ENCODE measurements at places on chromosomes 12 and 14.

- DNase-seq, result no peak
Measured at GRCh38 chr12:11162502-11162901, 8.5 kb upstream of the SMIM10L1 start.

GRCh38 chr12:69388371-69388770, 28.8 kb downstream of the YEATS4 start:
- no peak for DNase-seq

DNA sequence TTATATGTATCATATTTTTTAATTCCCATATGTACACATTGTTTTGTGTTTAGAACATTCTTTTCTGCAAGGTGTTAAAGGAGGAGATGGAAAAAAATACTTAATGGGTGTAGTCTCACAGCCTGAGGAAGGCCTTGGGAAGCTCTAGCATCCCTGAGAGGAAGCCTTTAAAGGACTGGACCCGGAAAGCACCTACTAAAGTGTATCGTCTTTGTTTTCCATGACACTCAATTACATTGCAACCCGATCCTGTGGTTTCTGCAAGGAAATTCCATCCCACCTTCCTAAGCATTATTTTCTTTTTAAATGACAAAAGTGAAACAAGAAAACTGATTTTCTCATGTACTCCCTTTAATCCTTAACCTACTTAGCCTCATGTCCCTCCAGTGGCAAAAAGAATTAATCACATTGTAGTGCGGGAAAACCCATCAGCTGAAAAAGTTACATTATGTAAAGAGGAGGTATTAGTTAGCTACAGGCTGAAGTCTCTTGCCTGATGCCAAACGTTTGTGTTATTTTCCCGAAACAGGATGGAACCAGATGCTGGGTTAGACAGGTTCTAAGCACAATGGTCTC, 147.8 kb upstream of the CPSF6 start:
- DNase-seq, result no peak

DNA sequence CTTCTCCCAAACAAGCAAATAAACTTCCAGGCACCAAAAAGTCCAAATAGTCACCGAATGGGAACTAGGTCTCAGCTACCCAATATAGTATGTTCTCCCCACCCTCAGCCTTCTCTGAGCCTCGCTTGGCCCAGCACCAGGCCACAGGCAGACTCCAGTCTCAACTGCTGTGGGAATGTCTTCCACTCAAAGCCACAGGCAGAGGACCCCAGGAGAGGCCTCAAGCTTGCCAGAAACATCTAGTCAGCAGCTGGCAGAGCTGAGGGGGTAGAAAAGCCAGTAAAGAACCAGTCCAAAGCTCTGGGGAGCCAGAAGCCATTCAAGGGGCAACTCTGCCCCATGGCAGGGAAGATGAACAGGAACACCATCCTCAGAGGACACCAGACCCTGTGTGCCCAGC, 41.8 kb downstream of the FMNL3 start:
- no peak for DNase-seq

DNA sequence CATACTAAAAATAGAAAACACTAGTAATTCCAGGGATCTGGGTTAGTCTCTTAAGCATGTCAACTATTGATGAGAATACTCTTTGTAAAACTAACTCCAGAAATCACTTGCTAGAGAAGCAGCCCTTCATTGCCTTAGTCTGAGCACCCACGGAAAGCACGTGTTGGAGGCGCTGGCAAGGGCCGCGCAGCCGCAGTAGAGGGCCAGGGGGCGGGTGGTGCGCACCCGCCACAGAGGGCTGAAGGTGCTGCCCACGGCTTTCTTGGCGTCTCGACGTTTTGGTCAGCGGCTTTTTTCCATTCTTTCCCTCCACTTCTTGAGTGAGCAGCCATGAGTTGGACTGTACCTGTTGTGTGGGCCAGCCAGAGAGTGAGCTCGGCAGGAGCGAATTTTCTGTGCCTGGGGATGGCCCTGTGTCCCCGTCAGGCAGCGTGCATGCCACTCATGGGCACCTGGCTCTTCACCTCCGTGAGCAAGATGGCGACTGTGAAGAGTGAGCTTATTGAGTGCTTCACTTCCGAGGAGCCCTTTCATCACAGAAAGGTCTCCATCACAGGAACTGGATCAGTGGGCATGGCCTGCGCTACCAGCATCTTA, 68.4 kb upstream of the PPM1H start:
- DNase-seq, result no peak

DNA sequence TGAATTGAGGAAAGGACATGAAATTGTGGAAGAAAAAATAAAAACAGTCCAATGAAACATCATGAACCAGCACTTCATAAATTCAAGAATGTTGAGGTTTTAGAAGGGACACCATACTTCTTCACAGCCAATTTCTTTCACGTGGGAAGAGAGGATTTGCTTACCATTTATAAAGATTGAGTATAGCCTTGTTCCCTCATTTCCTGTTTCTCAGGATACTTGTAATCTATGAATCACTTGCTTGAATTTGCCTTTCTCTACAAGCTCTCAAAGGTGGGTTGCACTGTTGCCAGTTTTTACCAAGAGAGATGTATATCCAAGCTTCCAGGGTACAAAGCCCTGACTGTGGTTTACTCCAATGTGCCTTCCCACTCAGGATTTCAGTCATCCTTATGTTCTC, 116.1 kb downstream of the DUSP6 start:
- no peak for DNase-seq

GRCh38 chr12:63843254-63843720, 1.2 kb upstream of the SRGAP1 start:
- no peak for DNase-seq

DNA sequence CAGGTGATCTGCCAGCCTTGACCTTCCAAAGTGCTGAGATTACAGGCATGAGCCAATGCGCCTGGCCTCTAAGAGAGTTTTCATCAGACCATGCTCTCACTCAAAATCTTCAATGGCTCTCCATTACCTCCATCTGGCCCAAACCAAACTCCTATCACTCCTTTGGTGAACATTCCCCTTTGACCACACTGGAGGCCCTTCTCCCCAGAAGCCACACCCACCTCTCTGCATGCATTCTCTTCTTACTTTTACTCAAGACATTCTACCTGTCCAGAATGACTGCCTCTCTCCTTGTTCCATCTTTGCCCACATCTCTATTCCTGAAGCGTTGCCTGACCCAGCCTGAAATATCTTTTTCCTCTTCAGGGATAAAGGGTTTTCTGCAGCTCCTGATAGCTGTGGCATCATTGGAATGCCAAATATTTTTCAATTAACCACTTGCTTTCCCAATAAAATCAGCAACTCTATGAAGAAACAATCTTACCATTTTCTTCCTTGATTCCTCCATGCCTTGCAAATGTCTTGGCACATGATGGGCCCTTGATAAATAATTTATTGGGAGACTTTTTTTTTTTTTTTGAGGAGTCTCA, 15.5 kb downstream of the PLEK2 start:
- DNase-seq, result no peak

DNA sequence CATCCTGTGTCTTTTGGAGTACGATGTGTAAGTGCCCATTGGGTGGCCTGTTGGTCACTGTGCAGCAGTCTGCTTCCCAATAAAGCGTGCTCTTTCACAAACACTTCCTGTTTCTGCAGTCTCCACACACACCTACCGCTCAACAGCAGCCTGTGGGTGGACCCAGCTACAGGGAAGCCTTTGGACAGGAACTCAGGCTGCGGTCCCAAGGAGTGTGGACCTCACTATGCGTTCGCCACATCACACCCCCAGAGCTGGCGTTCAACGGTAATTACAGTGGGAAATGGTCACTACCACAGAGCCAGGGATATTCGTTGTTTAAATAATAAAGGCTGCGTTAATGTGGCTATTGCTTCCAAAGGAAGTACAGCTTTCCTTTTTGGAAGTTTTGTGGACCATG, 16.2 kb downstream of the PSMC1 start:
- no peak for DNase-seq

DNA sequence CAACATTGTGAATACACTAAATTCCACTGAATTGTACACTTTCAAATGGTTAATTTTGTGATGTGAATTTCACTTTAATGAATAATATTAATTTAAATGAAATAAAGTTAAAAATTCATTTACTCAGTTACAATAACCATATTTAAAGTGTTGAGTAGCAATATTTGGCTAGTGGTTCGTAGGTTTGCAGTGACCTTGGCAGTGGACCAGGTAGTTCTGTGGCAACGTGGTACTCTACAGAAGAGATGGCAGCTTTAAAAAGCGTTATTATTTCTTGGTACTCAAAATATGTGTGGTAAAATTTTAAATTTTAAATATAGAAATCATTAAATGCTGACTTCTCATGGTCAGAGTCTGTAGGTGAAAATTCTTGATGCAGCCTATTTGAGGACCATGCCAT, 51.6 kb downstream of the AEBP2 start:
- DNase-seq, result no peak

DNA sequence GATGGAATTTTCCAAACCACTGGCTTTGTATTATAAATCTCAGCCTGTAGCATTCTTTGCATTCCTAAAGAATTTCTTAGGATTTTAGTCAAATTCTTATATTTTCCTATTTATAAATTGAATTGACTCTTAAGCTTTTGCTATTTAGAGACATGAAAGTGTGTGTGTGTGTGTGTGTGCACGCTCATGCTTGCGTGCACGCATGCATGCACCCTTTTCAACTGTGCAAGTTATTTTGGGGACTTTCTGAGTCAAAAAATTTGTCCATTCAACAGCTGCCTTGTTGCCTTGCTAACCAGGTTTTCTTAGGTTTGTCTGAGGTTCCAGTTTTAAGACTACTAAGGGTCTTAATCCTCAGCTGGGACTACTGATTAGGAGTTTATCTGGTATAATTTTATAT, 42.6 kb downstream of the GPATCH2L start:
- no peak for DNase-seq

- DNase-seq, result no peak
Measured at GRCh38 chr14:24806061-24806678, 172.2 kb upstream of the GZMB start.

DNA sequence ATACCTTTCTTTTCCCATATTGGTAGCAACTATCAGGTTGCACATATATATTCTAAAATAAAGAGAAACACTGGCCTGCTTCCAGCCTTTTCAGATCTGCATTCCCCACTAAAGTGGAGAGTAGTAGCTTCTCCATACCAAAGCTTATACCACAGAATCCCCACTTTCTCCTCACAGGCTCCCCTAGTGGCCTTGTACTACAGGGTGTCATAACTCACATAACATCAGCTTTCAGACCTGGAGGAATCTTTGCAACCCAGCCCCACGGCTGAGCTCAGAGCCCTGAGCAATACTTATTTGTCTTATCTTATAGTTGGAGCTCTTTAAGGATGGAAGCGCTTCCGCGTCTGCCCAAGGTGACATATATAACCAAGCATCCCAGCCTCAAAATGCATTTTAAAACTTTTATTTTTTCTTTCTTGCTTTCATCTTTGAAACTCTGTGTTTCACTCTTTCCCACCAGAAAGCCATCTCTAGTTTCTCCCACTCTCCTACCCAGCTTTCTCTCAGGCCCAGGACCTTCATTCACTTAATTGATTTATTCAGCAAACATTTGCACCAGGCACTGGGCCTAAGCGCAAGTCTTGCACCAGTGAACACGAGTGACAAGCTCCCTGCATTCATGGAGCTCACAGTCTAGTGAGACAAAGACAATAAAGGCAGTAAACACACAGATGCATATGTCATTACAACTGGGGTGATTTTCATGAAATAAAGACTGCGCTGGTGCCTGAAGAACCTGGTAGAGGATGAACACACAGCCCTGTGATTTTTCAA, 254.7 kb downstream of the IPO8 start:
- DNase-seq, result no peak

- DNase-seq, result no peak
Measured at GRCh38 chr12:42859612-42860011, 270.1 kb upstream of the PRICKLE1 start.

DNA sequence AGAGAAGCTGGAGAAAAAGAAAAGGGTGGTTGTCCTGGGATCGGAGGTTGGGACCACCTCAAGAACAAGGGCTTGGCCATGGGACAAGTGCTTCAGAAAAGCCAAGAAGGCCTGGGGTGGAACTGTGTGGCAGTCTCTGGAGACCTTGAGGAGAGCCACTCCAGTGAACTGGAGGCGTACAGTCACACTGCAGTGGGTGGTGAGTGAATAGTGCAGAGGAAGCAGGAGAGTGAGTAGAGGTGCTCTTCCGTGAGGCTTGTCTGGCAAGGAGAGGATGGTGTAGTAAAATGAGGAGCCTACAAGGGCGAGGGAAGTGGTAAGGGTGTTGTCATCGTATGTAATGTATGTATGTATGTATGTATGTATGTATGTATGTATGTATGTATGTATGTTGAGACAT, 20.9 kb downstream of the RASSF3 start:
- DNase-seq, result no peak

DNA sequence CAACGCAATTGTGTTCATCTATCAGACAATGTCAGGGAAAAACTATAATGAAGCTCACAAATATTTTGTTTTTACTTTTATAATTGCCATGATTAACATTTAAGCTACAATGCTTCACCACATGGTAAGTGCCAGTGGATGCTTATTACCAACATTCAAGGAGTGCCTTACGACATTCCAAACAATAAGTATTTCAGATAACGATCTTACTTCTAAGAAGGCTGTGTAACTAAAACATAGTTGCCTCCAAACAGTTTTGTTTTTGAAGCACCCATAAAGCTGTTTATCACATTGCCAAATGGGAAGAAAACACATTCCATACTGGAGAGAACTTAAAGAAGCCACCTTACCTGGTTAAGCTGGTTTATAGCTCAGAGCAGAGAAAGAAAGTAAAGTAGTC, 78.8 kb downstream of the RPS6KA5 start:
- DNase-seq, result no peak

- no peak for DNase-seq
Measured at GRCh38 chr12:115630136-115630535, 647.4 kb downstream of the MED13L start.

DNA sequence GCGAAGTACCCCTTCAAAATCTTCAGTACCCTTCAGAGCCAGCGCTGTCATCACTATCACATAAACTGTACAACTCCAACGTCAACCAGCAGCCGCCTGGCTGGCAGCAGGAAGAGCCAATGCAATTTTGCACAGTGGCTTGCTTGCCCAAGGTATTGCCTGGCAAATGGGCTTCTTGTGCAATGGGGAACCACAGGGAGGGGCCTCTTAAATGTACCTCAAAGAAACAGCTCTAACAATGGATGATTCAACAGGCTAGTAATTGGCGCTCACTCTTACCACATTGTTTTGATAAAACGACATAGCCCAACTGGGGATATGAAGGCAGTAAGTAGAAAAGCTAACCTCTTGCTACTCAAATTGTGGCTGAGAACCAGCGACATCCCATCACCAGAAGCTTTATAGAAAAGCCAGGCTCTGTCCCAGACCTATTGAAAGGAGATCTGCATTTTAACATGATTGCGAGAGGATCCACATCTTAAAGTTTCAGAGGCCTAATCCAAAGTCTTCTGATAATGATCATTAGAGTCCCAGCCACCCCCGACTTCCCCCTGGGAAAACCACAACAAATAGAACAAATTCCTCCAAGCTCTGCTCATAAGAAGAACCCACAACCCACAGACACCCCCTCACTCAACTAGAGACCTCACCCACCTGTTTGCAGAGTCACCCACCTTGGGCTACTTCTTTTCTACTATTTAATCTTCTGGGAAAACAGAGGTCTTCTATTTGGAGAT, 125.3 kb upstream of the HIF1A start:
- DNase-seq, result peak; percentile 92

DNA sequence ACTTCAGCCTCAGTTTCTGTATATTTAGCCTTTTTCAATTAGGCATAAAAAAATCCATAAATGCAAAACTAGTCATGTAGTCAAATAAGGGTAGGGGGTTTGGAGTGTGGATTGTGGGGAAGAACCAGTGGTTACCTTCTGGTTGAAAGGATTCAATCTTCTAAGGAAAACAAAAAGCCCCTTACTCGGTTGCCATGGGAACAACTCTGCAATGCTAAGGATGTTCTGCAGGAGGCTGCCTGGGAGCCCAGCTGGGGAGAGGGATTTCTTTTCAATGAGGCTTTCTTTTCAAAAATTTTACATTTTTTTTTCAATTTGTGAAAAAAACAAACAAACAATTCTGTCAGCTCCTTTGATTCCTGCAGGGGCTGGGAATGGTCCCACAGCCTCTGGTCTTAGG, 67.2 kb downstream of the SLC8A3 start:
- no peak for DNase-seq

Data from SIG-M5 (cell line).